Kidney capillary endothelial cell (primary cell): ENCODE measurements at places on chromosomes 2 and 18.

GRCh38 chr2:214557884-214558283 is 147.0 kb downstream of the VWC2L start:
- no peak for DNase-seq

- DNase-seq, result no peak
These were observed 894.9 kb upstream of the CDH2 start for GRCh38 chr18:29071869-29072268.

DNA sequence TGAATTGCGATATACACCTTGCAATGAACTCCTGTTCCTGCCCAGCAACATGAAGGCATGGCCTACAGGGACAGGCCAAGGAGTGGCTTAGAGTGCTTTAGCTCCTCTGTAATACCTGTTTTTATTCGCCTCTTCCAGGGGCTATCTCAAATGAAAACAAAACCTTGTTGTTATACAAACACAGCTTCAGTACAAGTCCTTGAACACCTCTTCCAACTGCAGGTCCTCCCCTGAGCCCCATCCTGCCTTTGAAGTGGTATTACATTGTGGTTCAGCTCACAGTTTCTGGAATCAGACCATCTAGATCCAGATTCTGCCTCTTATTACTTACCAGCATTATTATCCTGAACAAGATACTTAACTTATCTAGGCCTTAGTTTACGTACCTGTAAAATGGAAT is 83.0 kb upstream of the HNRNPA3 start:
- DNase-seq, result no peak

GRCh38 chr2:46771309-46771708 is 144.3 kb downstream of the MCFD2 start:
- DNase-seq, result no peak

- no peak for DNase-seq
These were observed 13.1 kb downstream of the NDUFB3 start for GRCh38 chr2:201084863-201085262.

DNA sequence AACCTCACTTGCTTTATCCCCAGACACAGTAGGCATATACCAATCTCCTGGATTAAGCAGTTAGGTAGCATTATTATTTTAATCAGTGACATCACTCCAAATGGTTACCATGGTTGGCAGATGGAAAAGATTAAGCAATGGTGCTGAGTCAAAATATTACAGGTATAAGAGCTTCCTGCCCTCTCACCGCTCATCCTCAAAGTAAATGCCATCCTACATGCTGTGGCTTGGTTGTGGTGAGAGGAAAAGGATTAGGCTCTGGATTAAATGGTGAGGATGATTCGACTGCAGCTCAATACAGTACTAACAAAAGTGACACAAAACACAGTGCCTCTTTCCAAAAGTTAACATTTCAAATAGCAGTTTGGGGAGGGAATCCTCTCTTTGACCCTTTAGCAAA is 108.9 kb upstream of the ACAA2 start:
- DNase-seq, result no peak

DNA sequence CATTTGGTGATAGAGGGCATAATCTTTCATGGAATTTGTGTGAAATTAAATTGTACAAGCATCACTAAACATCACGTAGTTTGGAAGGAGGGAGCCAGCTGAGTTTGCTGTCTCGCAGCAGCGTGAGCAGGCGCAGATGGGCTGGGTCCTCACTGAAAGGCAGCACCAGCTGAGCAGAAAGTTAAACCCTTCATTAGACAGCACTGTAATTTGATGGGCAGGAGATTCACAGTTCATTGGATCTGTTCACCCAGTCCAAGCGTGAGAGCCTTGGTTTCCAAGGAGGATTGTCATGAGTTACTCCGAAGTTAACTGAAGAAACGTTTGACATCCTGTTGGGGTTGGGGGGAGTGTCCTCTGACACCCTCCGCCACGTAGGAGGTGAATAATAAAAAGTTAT is 89.8 kb upstream of the NFATC1 start:
- DNase-seq, result no peak
